ENCODE measurements at places on chromosomes 7 and 10.

- DNase-seq: no peak
Observed at GRCh38 chr7:27128776-27129728, 1.5 kb downstream of the HOXA4 start.

GRCh38 chr7:30671793-30672465, 10.3 kb downstream of the CRHR2 start:
- DNase-seq: peak; percentile 36

- DNase-seq: no peak
Observed at GRCh38 chr10:34213193-34213804, 601.8 kb downstream of the PARD3 start.

DNA sequence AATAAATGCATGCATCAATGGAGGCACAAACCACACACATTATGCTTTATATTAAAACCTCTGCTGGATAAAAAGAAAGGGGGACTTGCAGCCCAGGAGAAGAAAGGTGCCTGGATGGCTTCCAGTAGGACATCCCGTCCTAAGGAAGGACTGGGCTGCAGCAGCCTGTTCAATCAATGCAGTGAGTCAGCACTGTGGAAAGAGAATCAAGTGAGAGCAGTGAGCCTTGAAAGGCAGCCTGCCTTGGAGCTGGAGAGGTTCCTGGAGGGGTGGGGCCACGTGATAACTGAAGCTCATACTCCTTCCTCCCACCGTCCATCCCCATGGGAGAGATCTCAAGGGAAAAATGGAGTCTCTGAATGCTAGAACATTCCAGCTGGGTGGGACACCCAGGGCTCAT, 501.2 kb downstream of the ADRA2A start:
- DNase-seq: no peak

GRCh38 chr10:129275886-129276285, 191.2 kb upstream of the MGMT start:
- DNase-seq: no peak

GRCh38 chr10:24465124-24465874, 256.4 kb downstream of the KIAA1217 start:
- DNase-seq: no peak

- no peak for DNase-seq
Observed at GRCh38 chr10:122252805-122253204, 18.3 kb upstream of the BTBD16 start.

GRCh38 chr10:60207894-60208293, 181.8 kb downstream of the ANK3 start:
- no peak for DNase-seq

GRCh38 chr10:50575477-50576244, 48.1 kb downstream of the SGMS1 start:
- DNase-seq: no peak

DNA sequence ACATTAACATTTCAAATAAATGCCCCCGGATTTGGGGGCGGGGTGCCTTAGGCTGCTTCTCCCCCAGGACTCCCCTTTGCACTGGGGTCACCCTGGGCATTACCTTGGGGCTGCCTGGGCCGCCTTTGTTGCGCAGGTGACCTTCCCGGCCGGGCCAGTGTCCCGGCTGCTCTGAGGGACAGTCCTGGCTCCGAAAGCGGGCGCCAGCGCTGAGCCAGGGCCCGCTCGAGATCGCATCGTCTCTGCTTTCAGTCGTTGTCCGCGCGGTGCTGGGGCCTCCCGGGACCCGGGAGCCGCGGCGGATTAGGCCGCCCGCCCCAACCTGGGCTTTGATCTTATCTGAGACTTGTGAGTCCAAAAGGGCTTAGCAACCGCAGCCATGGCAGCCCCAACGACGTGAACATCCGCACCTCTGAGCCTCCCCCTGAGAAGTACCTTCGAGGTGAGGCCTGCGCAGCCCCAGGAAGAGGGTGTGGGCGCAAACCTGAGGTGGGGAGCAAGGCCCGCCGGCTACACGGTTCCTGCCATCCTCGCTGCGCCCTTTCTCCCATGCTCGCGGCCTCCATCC, 14.8 kb upstream of the WAPL start:
- DNase-seq: no peak

GRCh38 chr7:50531401-50531911, 33.7 kb downstream of the DDC start:
- peak; percentile 27 for DNase-seq

DNA sequence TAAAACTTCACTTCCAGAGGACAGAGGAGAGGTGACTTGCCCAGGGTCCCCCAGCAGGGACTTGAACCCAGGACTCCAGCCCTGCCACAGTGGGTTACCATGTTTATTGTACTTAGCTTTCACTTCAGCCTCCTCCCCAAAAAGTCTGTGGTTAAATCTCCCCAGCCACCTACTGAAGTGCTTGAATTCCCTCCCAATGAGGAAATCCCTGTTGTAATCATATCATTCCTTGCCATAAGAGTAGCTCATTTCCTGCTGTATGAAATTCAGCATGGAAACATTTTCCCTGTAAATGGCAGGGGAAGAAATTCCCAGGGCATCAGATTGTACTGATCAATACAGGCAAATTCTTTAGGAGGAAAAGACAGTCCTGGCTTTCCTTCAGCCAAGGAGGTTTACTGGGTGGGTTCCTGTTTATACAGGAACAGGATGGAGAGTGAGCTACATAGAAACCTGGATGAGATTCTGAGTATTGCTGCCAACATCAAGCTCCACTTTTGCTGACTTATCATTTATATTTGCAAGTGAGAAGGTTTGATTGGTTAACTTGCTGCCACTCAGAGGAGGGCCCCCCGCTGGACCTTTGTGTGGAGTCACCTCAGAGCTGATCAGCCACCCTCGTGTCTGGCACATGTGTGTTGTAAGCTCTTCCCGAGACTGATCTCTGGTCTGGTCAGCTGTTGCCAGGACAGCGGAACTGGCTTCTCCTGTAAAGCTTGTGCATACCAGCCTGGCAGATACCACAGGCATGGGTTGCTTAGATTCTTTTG, 16.4 kb upstream of the PDZD8 start:
- no peak for DNase-seq

GRCh38 chr10:125209591-125210355, 49.4 kb upstream of the CTBP2 start:
- peak; percentile 12 for DNase-seq

DNA sequence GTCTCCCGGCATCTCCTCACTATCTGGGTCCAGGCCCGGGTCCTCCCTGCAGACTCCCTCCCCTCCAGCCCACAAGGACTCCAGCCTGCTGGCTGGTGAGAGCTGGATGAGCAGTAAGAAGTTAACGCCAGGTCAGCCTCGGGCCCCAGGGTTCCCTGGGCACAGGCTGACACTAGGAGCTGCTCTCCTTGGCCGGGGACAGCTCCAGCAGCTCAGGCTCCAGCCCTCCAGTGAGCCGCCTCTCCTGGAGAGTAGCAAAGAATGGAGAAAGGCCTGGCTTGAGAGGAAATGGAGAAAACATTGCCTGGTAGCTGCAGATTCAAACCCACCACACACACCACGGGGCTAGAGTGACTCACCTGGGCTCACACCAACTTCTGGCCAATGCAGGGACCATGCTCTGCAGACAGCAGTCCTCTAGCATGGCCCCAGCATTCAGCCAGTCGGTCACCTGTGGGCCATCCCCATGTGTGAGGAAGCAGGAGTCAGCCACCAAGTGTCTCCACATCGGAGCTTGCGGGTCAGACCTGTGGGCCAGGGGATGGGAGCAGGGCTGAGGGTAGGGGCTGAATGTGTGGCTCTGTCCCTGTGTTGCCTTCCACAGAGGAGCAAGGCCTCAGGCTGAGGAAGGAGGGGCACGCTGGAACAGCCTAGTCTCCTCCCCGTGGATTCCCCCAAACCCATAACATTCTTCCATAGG, 6.5 kb downstream of the SAP25 start:
- no peak for DNase-seq

DNA sequence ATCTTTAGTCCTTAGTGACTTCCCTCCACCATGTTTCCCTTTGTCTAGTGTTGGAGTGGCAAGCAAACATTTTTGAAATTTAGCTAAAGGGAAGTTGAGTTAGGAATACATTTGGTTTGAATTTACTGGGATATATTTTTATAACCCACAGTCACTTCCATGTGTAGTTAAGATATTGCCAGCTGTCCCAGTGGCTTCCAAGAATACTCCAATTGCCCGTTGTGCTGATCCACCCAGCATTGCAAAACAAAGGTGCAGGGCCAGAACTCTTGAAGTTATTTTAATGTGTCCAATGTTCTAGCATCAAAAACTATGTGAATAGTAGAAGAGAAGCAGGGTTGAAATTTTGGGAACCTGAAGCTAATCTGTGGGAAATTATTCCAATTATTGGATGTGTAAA, 2.5 kb upstream of the P4HA1 start:
- no peak for DNase-seq

GRCh38 chr10:126058507-126058906, 162.1 kb downstream of the FANK1 start:
- DNase-seq: no peak

GRCh38 chr10:75143353-75143752, 31.9 kb downstream of the SAMD8 start:
- DNase-seq: no peak

DNA sequence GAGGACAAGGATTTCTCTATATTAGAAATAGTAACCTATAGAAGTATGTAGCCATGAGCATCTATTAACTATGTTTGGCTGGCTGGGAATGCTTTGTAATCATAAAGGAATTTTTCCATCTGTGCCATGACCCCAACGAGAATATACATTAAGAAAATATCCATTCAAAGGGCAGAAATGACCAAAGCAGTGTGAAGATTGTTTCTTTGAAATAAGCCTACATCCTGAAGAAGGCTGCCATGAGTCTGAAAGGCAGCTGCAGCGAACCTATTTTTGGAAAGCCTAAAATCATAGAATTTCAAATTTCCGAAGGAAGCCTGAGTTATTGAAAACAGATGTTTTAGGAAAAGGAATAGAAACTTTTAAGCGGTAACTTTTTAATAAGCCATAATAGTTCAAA, 244.2 kb upstream of the FOXK1 start:
- no peak for DNase-seq

DNA sequence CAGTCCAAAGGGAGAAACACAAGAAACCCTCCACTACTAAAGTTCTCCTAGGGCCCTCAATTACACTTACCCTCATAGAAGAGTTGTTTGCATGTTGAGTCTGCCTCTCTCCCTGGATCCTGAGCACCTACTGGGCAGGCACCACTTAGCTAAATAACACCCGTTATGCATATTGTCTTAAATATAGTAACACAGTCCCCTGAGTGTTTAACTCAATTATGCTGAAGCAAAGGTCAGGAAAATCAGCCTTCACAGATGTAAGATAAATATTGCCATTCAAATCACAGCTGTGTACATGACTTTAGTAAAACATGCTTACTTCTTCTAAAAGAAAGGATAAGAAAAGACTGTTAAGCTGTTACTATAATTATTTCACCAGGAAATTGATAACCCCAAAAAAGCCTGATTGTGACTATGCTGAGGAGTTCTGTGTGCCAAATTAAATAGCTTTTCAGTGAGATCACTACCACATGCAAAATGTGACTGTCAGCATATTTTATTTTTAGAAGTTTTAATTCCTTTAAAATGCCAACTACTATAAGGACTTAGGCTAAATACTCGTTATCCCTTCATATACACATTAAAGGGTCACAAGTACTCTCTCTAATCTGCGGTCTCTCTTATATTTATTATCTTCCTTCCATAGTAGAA, 733.9 kb upstream of the PHF14 start:
- DNase-seq: no peak

DNA sequence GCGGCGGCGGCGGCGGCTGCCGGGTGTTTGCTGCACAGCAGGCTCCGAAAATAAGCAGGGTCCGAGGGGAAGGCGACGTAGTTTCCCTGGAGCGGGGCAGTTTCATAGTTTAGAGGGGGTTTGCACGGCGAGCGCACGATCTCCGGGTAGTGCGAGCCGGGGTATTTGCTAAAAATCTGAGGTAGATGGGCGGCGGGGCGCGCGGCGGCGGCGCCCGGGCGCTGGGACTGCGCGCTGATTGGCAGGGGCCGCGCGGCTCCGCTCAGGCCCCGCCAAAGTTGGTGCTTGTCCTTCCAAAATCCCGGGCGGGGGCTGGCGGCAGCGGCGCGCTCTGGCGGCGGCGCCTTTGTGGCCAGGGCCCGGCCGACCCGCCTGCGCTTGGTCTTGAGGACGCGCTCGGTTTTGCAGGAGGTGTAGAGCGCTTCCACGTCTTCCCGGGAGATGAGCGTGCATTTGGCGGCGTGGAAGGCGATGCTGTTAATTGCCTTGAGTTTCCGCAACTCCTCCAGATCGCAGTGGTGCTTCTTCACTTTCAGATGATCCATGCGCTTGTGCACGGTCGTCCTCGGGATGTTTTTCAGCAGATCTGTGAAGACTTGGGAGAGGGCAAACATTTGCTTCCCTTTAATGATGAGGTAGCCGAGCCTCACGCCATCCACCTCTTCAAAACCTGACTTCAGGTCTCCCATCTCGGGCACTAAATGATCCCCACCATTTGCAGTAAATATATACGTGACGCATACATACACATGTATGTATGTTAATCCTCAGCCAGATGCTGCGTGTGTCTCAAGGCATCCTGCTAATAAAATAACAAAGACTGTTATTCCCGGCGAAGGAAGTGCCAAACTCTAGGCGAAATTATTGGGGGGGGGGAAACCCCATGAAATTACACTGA, 8.1 kb downstream of the SKIDA1 start:
- no peak for DNase-seq

- DNase-seq: no peak
Observed at GRCh38 chr7:30988351-30989005, 24.7 kb downstream of the GHRHR start.

DNA sequence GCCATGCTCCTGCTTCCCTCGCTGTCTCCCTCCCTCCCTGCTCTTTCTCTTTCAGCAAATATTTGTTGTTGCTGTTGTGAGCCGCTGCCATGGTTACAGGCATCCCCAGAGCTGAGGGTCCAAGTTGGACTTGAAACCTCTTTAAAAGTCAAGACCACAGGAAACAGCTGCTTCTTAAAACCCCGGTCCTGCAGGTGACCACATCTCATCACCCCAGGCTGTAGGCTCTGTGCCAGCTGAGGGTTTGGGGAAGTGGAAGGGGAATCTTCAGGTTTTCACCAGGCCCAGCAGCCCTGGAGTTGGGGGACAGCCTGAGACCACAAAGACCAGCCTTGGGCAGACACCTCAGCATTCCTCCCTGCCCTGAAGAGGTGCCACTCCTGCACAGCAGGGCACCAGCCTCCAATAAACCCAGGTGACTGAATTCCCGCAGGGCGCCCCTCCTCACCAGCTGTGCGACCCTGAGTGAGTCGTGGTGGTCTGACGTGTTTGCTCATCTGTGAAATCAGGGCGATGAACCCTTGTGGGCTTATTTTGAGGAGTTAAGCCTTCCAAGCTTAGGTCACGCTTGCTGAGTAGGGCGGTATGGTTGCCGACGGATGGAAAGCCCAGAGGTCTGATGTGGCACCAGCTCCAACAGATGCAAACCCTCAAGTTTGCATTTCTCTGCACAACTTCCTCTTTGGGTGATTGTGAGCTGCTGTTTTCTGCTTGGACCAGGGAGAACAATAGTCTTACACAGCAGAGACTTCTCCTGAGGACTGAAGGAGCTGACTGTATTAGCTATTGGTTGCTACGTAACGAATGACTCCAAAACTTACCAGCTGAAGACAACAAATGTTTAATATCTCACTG, 24.8 kb downstream of the NPTX2 start:
- DNase-seq: no peak

DNA sequence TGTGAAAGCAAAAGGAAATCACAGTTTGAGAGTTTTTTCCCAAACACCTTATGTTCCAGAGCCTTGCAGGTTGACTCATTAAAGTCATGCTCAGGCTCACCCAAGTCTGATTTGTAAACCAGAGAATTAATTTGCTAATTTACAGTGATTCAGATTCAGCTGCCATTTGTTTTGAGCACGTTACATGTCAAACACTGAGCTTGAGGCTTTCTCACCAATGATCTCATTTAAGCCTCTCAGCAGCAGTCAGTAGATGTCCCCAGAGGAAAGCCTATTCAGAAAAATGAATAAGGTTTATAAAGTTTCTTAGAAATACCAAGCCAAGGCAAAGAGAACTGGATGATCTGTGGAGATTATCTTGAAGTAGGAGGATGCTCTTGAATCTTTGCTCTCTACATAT, 420.4 kb downstream of the HTR7 start:
- no peak for DNase-seq
